ENCODE measurements at places on chromosomes 6 and 20.

DNA sequence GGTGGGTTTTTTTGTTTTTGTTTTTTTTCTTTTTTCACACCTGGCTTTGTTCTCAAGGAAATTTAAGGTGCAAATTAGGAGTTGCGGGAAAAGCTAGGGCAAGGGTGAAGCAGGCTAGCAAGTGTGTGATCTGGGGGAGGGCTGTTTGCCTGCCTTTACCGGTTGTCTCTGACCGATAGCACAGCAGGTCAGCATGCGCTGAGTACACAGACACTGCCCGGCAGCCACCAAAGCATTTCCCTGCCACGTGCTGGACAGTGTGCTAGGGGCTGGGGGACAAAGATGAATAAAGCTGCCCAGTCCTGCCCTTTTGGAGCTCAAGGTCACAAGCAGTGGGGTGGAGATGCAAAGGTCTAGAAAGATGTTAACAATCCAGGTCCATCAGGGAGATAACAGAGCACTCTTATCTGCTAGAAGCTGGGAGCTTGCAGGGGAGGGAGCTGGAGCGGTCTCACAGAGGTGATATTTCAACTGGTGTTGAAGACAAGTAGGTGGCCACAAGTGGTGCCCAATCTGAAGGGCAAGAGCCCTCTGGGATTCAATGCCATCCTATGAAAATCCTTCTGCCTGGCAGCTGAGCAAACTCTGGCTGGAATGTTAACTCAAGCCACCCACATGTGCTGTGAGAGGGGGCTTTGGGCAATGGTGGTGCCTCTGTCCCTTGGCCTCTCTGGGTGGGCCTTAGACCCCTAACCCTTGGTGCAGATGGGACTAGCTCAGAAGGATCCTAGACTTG is 24.5 kb downstream of the TTBK1 start:
- no peak overlapping the region for H3K27ac ChIP-seq
- H3K4me1 ChIP-seq, result peaks cover 14% of the 10 kb centered on the region
- no peaks in the 10 kb centered on the region for H3K36me3 ChIP-seq
- no peak for DNase-seq

DNA sequence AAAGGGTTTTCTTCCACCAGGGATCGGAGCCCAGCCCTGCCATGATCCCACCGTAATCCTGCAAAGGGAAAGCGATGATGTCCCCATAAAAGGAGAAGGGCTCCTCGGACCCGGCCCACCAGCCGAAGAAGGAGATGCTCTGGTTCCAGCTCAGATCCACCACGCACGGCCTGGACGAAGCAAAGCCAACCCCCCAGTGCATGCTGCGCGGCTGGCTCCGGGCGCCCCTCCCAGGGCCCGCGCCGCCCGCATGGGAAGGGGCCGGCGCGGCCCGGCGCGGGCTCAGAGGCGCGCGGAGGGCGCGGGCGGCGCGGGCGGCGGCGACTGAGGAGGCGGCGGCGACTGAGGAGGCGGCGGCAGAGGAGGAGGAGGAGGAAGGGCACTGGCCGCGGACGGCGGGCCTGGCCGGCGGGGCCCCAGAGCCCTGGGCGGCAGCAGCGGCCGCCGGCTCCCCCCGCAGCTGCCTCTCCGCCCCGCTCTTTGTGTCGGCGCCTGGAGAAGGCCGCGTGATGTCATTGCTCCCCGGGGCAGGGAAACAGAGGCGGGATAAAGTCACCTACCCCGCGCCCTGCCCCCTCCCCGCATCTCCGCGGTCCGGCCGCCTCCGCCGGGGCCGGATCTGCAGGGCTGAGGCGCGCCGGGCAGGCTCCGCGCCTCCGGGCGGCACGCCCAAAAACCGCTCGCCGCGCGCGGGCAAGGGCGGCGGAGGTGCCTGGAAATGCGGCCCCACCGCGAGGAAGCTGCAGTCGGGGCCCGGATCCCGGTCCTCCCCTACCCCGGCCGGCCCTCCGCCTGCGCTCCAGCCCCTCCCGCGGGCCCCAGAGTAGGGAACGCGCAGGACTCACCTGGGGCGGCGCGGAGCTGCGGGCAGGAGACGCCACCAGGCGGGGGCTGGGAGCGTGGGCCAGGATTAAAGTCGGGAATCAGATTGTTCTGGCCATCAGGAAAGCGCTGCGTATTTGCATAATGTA is at the start of gene FAXC:
TSS of gene FAXC (minus strand) at position 504 of the 971 bp plus-strand sequence. CDS start at position 202, 302 bp downstream.
- H3K27me3 ChIP-seq, result no peaks in the 10 kb centered on the region
- H3K4me3 ChIP-seq, result peak within 1 kb of the TSS; percentile 95
- H3K4me1 ChIP-seq, result peaks cover 11% of the 10 kb centered on the region

DNA sequence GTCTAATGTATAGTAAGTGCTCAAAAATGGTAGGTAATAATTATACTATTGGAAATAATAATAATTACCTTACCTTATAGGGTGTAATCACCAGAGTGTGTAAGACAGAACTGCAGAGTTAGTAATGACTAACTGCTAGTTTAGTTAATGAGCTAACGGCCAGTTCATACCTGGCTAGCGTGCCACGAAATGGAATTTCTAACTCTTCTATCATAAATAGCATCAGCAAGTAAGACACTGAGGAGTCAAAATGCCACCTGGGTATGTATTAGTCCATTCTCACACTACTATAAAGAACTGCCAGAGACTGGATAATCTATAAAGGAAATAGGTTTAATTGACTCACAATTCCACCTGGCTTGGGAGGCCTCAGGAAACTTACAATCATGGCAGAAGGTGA is 63.4 kb upstream of the CEP85L start:
- DNase-seq, result no peak
- no peak overlapping the region for H3K27ac ChIP-seq
- H3K4me3 ChIP-seq, result no peak overlapping the region
- no peaks in the 10 kb centered on the region for H3K36me3 ChIP-seq
- H3K27me3 ChIP-seq, result no peaks in the 10 kb centered on the region

GRCh38 chr6:14252271-14252850 is 134.8 kb downstream of the CD83 start:
- no peak overlapping the region for H3K4me3 ChIP-seq
- H3K4me1 ChIP-seq, result peaks cover 3% of the 10 kb centered on the region
- no peak for DNase-seq
- H3K27ac ChIP-seq, result no peak overlapping the region

DNA sequence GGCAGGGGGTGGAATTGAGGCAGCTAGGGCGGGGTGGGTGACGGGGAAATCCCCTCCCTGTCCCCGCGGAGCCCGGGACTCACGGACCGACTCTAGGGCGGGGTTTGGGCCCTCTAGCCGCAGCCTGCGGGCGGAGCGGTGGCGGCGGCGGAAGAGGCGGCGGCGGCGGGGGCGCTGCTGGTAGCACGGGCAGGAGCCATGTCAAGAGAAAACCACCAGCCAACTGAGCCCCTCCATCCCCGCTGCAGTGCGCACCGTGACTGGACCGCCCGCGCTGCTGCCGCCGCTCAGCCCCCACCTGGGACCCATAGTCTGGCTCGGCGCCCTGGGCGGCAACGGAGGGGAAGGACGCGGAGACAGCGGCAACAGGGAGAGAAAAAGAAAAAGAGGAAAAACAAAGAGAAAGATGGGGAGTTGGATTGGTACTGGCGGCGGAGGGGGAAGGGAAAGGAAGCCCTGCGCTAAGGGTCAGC is 1.2 kb upstream of the C6orf62 start:
- peaks cover 43% of the 10 kb centered on the region for H3K36me3 ChIP-seq
- H3K4me3 ChIP-seq, result peak overlapping the region; percentile 98

DNA sequence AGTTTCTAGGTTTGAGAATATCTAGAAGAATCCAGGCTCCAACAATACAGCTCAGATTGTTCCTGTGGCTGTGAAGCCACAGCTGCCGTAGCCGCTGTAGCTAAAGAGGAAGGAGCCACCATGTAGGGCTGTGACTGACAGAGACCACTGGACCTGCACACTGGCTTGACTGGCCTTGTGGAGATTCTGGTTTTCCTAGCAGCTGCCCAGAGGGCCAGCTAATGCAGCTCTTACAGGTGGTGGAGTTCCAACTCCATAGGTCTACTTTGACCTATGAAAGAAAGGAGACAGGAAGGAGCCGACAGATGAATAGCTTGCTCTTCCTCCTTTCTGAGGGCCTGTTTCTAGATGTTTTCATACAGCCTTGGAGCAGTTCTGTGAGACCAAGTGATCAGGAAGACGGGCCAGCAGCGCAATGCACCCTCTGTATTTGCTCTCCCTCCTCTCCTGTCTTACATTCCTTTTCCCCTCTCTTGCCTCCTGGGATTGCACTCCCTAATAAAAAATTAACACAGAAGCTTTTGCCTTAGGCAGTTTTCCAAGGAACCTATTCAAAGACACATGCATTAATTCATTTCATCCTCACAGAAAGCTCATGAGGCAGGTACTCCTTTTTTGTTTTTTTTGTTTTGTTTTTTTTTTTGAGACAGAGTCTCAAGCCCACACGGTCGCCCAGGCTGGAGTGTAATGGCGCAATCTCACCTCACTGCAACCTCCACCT is 51.8 kb upstream of the MYB start:
- no peaks in the 10 kb centered on the region for H3K4me1 ChIP-seq
- DNase-seq, result no peak
- H3K4me3 ChIP-seq, result peak overlapping the region; percentile 64
- H3K27ac ChIP-seq, result no peak overlapping the region

GRCh38 chr6:53857318-53858094 is 62.7 kb downstream of the LRRC1 start:
- no peaks in the 10 kb centered on the region for H3K27me3 ChIP-seq
- H3K27ac ChIP-seq, result no peak overlapping the region
- no peaks in the 10 kb centered on the region for H3K36me3 ChIP-seq

- no peaks in the 10 kb centered on the region for H3K27me3 ChIP-seq
- no peak overlapping the region for H3K27ac ChIP-seq
Measured at GRCh38 chr20:10861090-10861489, 187.3 kb upstream of the JAG1 start.

GRCh38 chr6:7041511-7042026 is 66.2 kb upstream of the RREB1 start:
- no peak overlapping the region for H3K27ac ChIP-seq
- H3K4me3 ChIP-seq, result no peak overlapping the region
- peaks cover 12% of the 10 kb centered on the region for H3K4me1 ChIP-seq
- no peaks in the 10 kb centered on the region for H3K36me3 ChIP-seq
- DNase-seq, result no peak

DNA sequence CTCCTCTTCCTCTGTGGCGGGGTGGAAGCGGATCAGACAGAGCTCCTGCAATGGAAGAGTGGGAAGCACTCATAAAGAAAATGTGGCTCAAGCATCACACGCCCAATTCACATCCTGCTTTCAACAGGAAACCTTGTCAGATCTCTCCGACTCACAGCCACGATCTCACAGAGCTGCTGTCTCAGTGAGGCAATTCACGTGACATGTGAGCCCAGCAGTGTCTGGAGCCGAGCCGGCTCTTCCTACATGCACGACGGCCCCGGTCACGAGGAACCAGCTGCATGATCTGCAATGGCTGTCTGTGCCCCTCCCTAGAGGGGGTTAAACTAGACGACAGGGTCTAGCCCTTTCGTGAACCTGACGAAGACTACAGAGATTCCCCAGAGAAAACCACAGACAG is 29.5 kb upstream of the TCFL5 start:
- H3K27me3 ChIP-seq, result no peaks in the 10 kb centered on the region
- no peaks in the 10 kb centered on the region for H3K4me1 ChIP-seq
- H3K4me3 ChIP-seq, result no peak overlapping the region
- peaks cover 100% of the 10 kb centered on the region for H3K36me3 ChIP-seq
- DNase-seq, result no peak
- no peak overlapping the region for H3K27ac ChIP-seq

DNA sequence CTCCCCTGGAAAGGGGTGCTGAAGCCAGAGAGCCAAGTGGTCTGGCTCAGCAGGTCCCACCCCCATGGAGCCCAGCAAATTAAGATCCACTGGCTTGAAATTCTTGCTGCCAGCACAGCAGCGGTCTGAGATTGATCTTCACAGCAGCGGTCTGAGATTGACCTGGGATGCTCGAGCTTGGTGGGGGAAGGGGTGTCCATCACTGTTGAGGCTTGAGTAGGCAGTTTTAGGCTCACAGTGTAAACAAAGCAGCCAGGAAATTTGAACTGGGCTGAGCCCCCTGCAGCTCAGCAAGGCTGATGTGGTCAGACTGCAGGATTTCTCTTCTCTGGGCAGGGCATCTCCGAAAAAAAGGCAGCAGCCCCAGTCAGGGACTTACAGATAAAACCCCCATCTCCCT is 41.3 kb upstream of the B3GAT2 start:
- no peak for DNase-seq
- H3K36me3 ChIP-seq, result no peaks in the 10 kb centered on the region
- H3K4me1 ChIP-seq, result no peaks in the 10 kb centered on the region
- H3K27ac ChIP-seq, result no peak overlapping the region

GRCh38 chr6:14616656-14617055 is 499.1 kb downstream of the CD83 start:
- no peak for DNase-seq
- no peaks in the 10 kb centered on the region for H3K27me3 ChIP-seq
- no peak overlapping the region for H3K4me3 ChIP-seq
- no peaks in the 10 kb centered on the region for H3K36me3 ChIP-seq
- H3K27ac ChIP-seq, result no peak overlapping the region
- peaks cover 22% of the 10 kb centered on the region for H3K4me1 ChIP-seq

DNA sequence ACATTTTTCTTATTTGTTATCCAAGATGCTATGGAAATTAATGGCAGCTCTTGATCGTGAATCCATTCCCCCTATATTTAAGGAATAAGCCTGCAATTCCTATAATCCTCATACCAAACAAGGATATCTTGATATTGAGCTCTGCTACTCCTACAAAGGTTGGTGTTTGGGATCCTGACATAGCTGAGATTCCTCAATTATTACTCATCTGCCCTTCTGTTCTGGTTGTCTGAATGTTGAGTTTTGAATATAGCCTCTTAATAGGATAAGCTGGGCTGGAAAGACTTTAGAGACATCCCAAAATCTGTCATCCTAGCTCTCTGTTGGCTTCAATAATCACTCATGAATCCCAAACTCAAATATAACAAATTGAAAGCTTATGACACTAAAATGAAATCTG is 49.9 kb downstream of the CLIC5 start:
- H3K27me3 ChIP-seq, result no peaks in the 10 kb centered on the region
- H3K4me3 ChIP-seq, result no peak overlapping the region
- no peak for DNase-seq
- H3K4me1 ChIP-seq, result peaks cover 3% of the 10 kb centered on the region
- H3K36me3 ChIP-seq, result no peaks in the 10 kb centered on the region

DNA sequence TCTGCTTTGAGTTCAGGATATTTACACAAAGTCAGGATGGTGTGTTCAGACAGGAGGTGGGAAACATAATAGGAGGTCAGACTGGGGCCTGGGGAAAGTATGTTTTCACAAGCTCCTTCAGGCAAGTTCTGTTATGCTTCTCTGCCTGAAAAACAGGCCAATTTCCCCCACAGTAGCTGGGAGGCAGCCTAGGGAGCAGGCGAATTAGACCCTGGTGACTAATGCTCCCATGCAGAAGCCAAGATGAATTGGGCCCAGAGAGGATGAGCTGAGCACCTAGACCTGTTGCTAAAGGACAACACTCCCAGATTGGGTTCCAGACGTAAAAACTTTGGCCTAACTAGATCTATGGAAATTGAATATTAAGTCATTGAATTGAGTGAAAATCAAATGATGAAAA is 142.2 kb upstream of the MAP3K7 start:
- H3K4me3 ChIP-seq, result no peak overlapping the region
- no peak overlapping the region for H3K27ac ChIP-seq
- H3K27me3 ChIP-seq, result peaks cover 3% of the 10 kb centered on the region

DNA sequence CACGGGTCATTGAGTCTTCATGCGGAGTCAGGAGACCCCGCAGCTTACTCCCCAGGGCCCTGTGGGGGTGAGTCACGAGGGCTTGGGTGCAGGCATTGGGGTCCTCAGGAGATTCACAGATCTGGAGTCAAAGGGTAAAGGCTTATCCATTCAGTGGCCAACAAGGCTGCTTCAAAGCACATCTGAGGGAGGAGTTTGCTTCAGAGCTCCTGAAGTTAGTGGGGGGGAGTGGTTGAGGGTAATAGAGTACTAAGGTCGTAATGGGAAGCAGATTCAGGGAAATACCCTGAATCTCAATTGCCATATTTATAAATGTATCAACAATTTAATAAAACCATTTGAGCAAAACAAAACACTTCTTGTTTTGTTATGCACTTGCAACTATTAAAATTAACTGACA is 37.3 kb downstream of the SH3BGRL2 start:
- H3K27ac ChIP-seq, result peak overlapping the region; percentile 20
- H3K27me3 ChIP-seq, result no peaks in the 10 kb centered on the region
- peaks cover 15% of the 10 kb centered on the region for H3K4me1 ChIP-seq
- H3K36me3 ChIP-seq, result no peaks in the 10 kb centered on the region
- no peak for DNase-seq

Data from neuronal stem cell (in vitro differentiated cells).